LHCN-M2 (cell line): ENCODE measurements at places on chromosomes 5 and 9. TPM values are rescaled to one million over a fixed set of nuclear protein-coding genes. Genes with fewer than 3 reads are reported as not detected.

- no peak for DNase-seq
Observed at GRCh38 chr5:175107028-175107588, 336.9 kb downstream of the DRD1 start.

DNA sequence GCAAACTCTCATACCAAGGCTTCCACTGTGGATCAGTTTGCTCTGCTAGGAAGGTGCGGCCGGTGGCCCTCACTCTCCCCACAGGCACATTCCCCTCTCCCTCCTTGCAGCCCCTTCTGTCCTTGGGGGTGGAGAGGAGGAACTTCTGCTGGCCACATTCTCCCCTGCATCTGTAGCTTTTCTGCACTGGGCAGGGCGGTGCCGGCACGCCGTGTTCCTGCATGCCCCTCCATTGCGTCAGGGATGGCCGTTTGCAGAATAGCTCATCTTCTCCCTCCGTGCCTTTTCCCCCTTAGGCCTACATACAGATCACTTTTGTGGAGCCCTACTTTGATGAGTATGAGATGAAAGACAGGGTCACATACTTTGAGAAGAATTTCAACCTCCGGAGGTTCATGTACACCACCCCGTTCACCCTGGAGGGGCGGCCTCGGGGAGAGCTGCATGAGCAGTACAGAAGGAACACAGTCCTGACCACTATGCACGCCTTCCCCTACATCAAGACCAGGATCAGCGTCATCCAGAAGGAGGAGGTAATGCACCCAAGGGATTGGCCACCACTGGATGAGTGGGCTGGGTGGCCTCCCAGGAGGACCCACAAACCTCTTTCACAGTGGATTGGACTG lies 231.5 kb downstream of the DOCK8 start:
- DNase-seq, result no peak

Gene FBP1
- total RNA-seq, result not detected in 2 replicates

Gene SLC4A9
- total RNA-seq, result not detected in 2 replicates

GRCh38 chr9:134063088-134063570 lies 4.7 kb downstream of the BRD3 start:
- no peak for DNase-seq

- no peak for DNase-seq
Observed at GRCh38 chr9:135968083-135968476, 6.9 kb upstream of the UBAC1 start.

- DNase-seq, result no peak
Observed at GRCh38 chr9:116484492-116485061, 202.5 kb upstream of the TRIM32 start.

DNA sequence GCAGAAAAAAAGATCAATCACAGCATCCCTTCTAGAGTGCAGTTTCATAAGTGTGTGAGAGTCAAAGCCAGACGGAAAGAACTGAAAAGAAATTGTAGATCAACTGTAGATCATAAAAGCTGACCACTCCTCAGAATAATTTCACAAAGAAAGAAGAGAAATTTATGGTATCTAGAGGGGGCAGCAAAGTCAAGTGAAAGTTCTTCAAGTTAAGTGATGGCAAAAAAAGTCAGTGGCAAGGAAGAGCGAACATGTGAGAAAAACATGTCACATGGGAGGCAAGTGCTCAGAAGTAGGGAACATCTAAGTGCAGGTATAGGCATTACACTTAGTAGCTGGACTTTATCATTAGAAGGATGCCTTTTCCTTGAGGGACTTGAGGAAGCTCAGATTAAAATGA lies 245.1 kb upstream of the ISL1 start:
- DNase-seq, result no peak

Gene ELAVL2
- 4.4 and 7.5 TPM in 2 replicates for total RNA-seq

Gene NR2F1-AS1
- total RNA-seq, result 10.4 and 10.8 TPM in 2 replicates

- DNase-seq, result peak; percentile 18
Observed at GRCh38 chr9:90099262-90099963, 494.6 kb downstream of the GADD45G start.

DNA sequence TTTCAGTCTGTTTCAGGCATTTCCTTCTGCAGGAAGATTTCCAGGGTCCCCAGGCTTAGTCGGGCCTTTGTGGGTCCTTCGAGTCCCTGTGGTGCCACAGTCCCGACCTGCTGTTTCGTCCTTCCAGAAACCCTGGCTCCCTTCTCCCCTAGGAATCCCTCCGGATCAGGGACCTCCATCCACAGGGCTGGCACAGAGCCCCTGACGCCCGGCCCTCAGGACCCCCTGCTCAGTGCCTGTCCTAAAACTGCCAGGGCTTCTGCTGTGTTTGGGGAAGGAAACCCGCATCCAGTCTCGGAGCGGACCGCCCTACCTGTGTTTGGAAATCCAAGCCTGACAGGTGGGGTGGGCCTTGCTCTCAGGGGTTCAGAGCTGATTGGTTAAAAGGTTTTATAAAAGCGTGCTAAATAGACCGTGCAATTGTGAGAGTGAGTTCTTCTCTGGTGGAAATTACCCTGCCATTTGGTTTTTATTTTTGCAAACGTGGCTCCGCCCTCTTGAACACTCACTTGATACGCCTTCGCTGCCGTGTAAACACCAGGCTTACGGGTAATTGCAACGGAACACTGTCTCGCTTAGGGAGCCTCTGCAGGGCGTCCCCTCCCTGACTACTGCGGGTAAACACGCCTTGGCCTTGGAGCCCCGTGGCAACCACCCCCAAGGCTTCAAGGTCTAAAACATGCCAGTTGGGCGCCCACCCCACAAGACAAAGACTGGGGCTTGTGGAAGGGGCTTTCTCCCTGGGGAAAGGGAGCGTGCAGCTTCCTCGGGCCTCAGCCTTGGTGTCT lies 121.2 kb downstream of the PHF2 start:
- no peak for DNase-seq

- DNase-seq, result no peak
Observed at GRCh38 chr9:134333234-134333873, 7.1 kb downstream of the RXRA start.

Gene SV2C
- not detected in 2 replicates for total RNA-seq

Gene SLC46A2
- not detected in 2 replicates for total RNA-seq

DNA sequence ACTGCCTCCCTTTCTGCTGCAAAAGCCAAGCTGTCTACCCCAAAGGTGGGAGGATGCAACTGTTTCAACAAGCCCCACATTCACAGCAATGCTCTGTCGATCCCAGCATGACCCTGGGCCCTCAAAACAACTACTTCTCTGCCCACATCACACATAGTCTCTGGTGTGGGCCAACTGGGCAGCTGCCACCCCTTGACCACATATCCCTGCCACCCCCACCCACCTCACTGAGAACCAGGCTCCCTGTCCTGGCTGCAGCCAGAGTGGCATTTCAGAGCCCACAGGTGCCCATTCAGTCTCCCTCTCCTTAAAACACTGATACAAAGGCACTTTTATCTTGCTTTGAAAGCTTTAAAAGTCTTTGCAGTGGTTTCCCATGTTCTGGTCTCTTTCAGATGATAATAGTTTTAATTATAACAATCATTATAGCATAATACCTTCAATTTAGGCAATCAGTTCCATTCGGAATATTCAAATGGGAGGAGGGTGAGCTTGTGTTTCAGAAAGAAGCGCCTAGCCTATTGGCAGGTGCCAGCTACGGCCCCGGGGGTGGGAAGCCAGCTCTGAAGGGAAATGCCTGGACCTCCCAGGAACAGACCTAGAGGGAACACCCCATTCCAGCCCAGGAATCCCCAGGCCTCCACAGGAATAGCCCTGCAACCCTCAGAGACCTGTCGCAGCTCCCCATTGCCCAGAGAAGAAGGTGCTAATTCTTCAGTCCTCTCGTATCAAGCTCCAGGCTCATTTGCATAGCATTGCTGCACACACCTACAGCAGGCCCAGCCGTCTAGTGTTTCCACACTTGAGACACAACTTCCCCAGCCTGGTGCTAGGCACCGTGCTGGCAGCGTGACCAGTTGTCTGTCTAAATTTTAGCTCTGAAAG lies 90.8 kb downstream of the C5orf15 start:
- DNase-seq, result no peak

DNA sequence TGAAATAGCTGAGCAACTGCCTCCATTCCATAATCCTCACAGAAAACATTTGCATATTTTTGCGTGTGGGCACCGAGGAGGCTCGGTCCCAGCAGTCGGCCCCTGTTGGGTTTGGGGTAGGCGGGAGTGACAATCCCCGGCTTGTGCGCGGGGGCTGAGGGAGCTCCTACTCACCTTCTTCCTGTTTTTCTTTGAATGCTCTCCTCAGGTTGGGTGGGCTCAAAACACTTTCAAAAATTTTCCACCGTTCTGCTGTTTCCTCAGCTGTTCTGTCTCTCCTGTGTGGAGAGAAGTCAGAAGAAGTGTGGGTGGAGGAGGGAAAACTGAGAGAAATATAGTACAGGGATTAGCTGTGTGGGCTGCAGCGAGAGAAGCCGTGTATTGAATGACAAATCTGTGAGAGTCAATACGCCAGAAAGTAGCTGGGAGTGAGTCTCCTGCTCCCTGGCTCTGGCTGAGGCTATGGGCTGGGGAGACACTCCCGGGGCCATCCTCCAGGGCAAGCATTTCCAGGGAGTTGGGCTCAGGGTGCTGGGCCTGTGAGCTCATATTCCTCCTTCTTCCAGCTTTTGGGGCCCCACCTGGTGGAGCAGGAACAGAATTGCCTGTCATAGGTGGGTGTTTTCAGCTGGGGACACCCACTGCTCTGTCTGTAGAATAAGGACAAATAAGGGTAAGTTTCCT lies 84.7 kb downstream of the CMYA5 start:
- DNase-seq, result peak; percentile 37

DNA sequence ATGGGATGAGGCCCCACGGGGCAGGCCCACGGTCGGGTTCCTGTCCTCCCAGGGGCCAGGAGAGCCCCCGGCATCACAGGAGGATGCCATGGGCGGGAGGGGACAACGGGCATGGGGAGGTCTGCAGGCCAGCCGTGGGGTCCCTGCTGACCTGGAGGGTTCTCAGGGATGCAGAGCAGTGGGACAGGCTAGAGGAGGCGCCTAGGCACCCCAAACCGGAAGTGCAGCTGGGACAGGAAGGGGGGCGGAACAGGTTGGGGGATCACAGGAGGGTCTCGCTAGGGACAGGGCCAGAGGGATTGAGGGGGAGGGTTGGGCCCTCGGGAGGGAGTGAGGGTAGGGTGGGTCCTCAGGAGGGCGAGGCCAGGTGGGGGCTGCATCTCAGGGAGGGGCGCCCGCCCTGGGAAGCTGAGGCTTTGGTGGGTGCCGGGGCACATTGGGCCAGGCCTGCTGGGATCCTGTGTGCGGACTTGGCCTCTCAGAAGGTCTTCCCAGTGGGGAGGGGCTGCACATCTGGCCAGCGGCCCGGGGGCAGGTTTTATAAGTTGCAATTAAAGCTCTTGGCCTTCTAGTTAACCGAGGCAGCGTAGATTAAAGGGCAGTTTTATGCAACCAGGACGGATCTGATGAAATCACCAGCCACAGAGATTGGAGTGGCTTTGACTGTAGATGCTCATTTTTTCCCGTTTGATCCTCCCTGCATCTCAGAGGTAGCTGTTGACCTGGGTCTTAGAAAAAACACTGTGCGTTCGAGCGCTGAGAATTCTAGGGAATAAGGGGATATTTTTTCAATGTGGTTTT lies 20.1 kb downstream of the NKD2 start:
- no peak for DNase-seq

DNA sequence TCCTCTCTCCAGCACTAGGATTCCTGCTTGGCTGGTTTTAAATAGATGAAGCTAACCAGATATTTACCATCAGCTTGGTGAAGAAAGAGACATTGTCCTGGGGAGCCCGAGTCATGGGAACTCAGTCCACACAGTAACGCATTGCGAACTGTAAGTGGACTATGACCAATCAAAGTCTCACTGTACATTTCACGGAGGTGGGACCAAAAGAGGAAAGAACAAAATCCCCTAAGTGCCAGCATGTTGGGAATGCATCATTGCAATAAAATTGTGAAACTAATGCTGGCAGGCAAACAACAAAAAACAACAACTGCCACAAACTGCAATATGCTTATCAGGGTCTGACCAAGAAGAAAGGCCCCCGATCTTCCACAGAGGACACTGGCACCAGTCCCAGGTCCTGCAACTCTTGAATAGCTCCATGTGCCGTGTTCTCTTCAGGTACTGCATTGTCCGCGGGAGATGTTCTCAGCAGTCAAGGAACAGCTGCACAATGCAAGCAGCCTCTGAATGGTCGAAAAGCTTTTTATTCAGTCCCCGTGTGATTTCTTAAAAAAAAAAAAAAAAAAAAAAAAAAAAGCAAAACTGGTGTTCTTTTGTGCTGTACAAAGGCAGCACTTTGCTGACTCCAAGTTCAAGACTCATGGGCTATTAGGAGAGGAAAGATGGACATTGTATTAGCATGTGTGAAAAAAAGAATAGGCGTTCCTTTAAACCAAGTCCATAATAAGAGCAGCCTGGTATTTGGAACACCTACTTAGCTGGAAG lies 38.1 kb downstream of the SEMA6A start:
- DNase-seq, result no peak

Gene HINT2
- 22.8 and 33.0 TPM in 2 replicates for total RNA-seq

DNA sequence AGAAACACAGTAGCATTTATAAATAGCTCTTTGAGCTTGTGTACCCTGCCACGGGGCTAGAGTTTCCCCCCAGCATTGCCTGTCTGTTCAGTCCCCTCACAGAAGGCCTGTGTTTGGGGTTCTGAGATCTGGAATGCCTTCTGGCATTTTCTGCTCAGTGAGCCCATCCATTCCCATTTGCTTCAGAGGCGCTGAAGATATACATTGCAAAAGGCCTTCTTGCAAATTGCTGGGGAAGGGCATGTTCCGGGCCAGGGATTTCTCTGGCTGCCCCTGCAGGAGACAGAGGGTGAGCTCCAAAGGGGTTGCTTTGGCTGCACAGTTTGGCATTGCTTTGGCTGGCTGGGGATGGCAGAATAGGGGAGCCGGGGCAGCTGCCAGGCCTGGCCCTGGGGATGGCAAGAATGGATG lies 308.4 kb downstream of the MSX2 start:
- DNase-seq, result no peak

Gene SLC12A7
- 2.5 and 5.5 TPM in 2 replicates for total RNA-seq

- DNase-seq, result no peak
Observed at GRCh38 chr5:110753600-110753999, 14.8 kb downstream of the SLC25A46 start.

- DNase-seq, result peak; percentile 45
Observed at GRCh38 chr9:27787891-27788290, 214.6 kb upstream of the C9orf72 start.

Gene LECT2
- total RNA-seq, result not detected in 2 replicates

Gene GFI1B
- 0.06 TPM in 1 of 2 replicates, not detected in the other for total RNA-seq

Gene CCNI2
- 0.06 TPM in 1 of 2 replicates, not detected in the other for total RNA-seq

- DNase-seq, result no peak
Observed at GRCh38 chr5:180007582-180007981, 64.0 kb downstream of the RNF130 start.

DNA sequence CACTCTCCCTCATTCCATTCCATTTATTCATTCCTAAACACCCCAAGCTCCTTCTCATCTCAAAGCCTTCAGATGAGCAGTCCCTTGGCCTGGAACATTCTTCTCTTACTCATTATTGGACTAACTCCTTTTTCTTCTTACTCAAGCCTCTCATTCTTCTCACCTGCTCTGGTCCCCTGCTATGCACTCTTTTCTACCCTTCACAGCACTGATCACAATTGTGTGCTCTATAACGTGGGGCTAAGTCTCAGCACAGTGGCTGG lies 212.4 kb downstream of the MAPKAP1 start:
- DNase-seq, result peak; percentile 40

- no peak for DNase-seq
Observed at GRCh38 chr9:121299467-121300282, 31.7 kb downstream of the GSN start.

Gene LCN9
- total RNA-seq, result not detected in 2 replicates

GRCh38 chr5:146553446-146553845 lies 37.5 kb upstream of the GPR151 start:
- DNase-seq, result no peak

Gene TPM2
- total RNA-seq, result 1,008 and 1,115 TPM in 2 replicates

Gene RACK1
- 2,805 and 3,118 TPM in 2 replicates for total RNA-seq

- DNase-seq, result peak; percentile 35
Observed at GRCh38 chr5:177426566-177427210, at the start of gene GRK6. GRK6 (plus strand) TSS chr5:177426676; CDS start chr5:177426846, 170 bp downstream.
